ENCODE measurements at places on chromosomes 3 and 15.

- DNase-seq, result no peak
These were observed 156.0 kb upstream of the TRIM42 start for GRCh38 chr3:140521751-140522445.

DNA sequence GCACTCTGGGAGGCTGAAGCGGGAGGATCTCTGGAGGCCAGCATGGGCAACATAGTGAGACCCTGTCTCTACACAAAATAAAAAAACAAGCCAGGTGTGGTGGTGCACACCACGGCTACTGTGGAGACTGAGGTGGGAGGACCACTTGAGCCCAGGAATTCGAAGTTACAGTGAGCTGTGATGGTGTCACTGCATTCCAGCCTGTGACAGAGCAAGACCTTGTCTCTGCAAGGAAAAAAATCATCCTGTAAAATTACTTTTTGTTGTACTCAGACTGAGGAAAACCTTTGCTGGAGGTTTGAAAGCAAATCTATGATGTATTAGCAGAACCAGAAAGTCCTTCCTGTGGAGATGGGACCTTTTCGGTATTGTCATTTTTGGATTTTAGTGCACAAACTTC lies 63.3 kb downstream of the ATP1B3 start:
- no peak for DNase-seq

DNA sequence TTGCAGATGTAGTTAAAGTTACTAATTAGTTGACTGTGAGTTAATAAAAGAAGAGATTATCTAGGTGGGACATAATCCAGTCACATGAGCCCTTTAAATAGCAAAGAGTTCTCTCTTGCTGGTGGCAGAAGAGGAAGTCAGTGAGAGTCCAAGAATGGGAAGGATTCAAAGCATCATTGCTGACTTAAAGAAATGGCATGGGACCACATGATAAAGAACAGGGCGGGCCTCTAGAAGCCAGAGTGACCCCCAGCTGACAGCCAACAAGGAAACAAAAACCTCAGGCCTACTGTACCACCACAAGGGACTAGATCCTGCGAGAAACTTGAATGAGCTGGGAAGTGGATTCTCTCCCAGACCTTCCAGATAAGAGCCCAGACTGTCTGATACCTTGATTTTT lies 447.2 kb upstream of the CCDC54 start:
- no peak for DNase-seq

- DNase-seq, result no peak
These were observed 82.3 kb downstream of the LRTM1 start for GRCh38 chr3:54845551-54845950.

DNA sequence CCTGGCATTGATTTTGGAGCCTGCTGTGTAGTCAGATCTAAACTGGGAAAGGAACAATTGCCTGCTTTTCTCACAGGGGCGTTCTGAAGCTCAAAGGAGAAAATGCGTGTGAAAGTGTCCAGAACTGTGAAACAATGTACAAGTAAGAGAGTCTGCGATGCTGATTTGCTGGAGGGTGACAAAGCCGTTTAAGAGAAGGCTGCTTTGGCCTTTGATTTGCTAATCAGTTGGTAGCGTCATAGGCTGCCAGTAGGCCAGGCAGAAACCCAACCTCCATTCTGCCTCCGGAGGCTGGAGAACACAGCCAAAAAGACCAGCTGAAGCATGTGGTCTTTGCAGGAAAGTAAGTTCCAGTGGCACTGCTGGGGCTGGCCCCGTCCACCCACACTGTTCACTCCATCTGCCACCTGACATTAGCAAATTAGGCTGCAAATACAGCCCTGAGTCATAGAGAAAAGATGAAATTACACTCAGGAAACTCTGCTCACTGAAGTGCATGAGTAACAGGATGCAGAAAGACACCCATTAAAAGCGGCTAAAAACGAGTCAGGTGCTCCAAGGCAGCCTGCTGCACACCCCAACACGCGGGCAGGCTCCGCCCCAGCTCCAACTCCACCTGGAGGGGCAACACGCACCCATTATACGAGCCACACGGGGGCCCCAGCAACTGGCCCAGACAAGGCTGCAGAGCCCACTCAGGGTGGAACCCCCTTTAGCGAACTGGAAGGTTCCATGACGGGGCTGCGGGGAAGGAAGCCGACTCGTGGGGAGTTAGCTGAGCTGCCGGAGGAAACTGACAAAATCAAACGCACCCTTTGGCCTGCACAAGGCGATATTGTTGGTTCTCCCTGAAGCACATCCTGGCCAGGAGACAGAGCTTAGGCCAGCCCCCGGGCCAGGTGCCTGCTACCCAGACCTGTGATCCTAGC lies 31.6 kb downstream of the ZDHHC19 start:
- DNase-seq, result peak; percentile 89

DNA sequence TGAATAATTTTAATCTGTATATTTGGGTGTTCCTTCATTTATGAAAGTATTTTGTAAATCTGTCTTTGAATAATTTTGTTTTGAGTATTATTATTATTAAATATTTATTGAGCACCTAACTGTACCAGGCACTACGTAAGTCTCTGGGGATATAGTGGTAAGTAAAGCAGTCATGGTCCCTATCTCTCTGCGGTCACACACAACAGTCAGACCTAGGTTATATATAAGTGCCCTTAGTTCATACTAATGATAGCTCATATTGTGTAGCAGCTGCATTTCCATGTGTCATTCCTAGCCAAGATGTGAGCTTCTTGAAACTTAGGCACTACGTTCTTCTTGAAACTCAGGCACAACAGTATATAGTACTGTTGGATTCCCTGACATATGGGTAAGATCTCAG lies 12.4 kb downstream of the NKTR start:
- DNase-seq, result no peak

Measured in CD4-positive, alpha-beta T cell treated with Interleukin-2 at 100 ng/mL for 4 hours (primary cell).